ENCODE measurements at places on chromosomes 6 and 20.

DNA sequence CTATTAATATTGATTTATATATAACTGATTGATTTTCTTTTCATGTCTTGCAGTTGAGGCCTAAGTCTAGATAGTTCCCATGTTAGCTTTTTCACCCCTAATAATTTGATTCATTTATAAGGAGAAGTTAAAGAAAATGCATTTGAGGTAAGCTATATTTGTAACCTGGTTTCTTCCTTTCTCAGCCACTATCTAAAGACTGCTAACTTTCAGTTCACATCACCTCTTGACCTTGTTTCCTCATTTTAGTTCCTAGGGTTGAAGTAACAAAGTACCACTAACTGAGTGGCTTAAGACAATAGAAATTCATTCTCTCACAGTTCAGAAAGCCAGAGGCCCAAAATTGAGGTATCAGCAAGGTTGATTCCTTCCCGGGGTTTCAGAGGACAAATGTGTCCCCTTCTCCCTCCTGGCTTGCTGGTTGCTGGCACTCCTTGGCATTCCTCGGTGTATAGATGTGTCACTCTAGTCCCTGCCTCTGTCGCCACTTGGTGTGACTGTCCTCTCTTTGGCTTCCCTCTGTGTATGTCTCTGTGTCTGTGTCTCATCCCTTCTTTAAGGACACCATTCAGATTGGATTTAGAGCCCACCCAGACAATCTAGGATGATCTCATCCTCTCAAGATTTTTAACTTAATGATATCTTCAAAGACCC lies 55.9 kb upstream of the C20orf144 start:
- no peak for DNase-seq

DNA sequence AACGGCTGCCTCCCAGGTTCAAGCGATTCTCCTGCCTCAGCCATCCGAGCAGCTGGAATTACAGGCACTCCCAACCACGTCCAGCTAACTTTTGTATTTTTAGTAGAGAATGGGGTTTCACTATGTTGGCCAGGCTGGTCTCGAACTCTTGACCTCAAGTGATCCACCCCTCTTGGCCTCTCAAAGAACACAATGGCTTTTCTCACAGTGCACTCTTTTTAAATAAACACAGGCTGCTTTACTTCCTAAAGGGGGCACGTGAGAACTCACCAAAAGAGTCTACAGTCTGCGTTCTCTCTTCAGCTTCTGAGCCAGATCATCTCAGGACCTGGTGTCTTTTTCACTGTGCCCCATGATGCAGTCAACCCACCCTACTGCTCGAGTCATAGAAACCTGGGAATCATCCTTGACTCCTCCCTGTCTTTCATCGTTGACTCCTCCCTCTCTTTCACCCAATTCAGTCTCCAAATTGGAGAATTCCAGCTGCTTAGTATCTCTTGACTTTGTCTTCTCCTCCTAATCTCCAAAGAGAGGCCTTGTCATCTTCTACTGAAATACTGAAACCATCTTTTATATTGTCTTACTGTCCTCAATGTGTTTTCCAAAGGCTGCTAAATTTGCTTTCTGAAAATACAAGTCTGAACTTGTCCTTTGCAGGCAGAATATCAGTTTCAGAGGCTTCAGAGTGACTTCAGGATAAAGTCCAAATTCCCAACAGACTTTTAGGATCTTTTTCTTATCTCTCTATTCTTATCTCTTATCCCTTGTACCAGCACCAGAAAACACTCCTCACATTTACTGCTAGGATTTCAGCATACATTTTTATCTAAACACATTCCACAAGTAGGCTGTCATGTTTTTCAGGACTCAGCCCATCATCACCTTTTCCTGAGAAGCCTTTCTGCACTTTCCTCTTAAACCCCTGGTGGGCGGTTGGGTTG lies 323.4 kb downstream of the SYNE1 start:
- DNase-seq: no peak

GRCh38 chr6:132495604-132496079 lies 17.3 kb downstream of the STX7 start:
- DNase-seq: no peak

- no peak for DNase-seq
These were observed 64.5 kb downstream of the PHACTR2 start for GRCh38 chr6:143742070-143742954.

GRCh38 chr6:77502981-77503380 lies 39.7 kb upstream of the HTR1B start:
- no peak for DNase-seq

DNA sequence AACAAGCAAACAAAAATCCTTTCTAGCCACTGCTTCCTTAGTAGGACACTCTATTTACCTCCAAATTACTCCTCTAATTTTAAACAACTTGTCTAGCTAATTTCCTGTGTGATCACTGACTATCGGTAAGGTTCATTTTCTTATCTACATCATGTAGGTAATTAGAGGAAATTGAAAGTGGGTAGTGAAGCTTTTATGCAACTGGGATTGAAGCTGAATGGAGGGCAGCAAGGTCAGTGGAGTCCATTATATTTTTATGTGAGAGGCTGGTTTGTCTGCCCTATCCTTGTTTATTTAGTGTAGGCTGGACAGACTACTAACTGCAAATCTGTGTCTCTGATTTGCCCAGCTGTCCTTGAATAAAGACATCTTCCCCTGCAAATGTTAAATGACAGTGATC lies 88.5 kb upstream of the SIM1 start:
- DNase-seq: no peak

DNA sequence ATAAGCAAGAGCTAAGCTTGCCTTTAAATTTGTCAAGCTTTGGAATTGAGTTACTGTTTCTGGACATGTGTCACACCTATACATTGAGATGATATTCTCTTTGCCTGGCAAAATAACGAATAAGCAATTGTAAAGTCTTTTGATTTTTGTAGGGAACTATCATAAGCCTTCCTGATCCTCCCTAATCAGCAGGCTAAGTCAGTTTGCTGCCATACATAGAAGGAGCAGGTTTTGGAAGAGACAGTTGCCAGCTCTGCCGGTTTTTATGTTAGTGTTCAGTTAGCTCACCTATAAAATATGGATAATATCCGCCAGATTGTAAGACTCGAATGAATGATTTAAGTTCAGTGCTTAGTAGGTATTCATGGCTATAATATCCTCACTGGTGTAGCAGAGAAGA lies 34.4 kb upstream of the BCAS1 start:
- no peak for DNase-seq

Data from dorsolateral prefrontal cortex (tissue), 122 donors.